PC-9 (cell line): ENCODE measurements at places on chromosomes 4 and X. TPM values are rescaled to one million over a fixed set of nuclear protein-coding genes. Genes with fewer than 3 reads are reported as not detected.

DNA sequence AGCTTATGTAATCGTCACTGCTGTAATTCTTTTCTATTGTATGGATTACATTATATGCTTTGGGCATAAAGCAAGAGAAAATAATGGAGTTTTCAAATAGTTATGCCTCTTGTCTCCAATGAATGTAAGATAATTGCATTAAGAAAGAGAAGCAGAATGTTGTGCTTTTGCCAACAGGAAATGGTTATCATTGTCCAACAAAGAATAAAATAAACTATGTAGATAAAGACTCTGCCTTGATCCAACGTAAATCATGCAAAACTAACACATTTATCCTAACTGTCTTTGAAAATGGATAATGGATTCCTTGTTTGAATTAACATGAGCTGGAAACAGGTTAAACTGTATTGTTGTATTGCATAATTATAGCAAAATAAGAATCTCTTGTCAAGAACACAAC lies 1709.0 kb downstream of the PCDH7 start:
- DNase-seq = no peak

Gene DKC1
- total RNA-seq = 83.5 and 101 TPM in 2 replicates

Gene C4orf54
- total RNA-seq = 0.22 and 0.23 TPM in 2 replicates

Gene MAGEC3
- total RNA-seq = not detected in 2 replicates

DNA sequence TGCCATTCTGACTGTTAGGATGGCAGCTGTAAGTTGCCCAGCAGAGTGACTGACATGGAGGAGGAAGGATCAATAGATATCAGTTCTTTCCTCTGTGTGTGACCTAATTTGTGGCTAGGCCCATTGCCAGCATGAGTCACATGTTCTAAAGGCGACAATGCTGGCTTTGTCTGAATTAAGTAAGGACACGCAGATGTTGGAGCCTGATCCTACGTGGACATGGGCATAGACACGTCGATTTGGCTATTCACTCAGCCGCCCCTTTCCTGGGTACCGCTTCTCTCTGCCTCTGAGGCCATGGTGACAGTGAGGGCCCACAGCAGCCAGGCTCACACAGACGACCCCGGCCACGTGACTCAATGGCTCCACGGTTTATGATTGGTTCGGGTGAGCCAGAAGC lies 16.3 kb downstream of the PROM1 start:
- DNase-seq = no peak
